ENCODE measurements at places on chromosomes 2 and 18. TPM values are rescaled to one million over a fixed set of nuclear protein-coding genes. Genes with fewer than 3 reads are reported as not detected.

DNA sequence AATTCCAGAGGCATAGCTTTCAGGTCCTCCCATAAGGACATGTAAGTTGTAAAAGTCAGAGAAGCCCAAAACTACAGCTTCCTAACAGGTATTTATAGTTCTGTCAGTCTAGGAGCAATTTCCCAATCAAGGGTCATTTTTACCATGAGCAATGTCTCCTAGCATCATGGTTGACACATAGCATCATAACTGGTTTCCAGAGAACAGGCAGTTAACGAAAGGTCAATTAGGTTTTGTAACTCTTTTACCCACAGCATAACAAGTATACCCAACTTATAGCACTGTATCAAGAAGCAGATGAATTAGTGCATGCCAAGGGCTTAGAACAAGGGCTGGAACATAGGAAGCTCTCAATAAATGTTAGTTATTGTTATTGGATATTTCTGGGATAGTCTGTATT is 110.1 kb downstream of the MREG start:
- DNase-seq = no peak

- no peak for DNase-seq
Measured at GRCh38 chr18:44961288-44961995, 280.8 kb downstream of the SETBP1 start.

- DNase-seq = no peak
Measured at GRCh38 chr2:183255411-183255810, 131.2 kb downstream of the NUP35 start.

DNA sequence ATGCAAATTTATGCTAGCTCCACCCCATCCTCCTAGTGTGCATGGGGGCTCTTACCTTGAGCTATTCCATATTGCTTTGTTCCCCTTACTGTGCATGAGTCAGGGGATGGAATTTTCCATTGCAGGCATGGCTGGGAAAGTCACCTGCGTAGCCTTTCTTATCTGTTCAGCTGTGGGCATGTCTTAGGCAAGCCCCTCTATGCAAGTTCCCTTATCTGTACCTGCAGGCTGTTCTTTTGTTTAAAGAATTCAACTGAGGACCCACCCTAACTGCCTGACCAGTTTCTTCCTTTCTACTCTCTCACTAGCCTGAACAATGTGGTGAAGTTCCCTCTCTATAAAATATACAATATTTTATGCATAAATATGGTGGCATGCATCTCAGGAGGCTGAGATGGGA is 54.2 kb upstream of the CDCA7 start:
- DNase-seq = no peak

Gene LHCGR
- total RNA-seq = not detected

- DNase-seq = no peak
Measured at GRCh38 chr2:6927186-6927585, 10.0 kb downstream of the RNF144A start.

GRCh38 chr2:121177896-121178295 is 107.1 kb downstream of the TFCP2L1 start:
- DNase-seq = no peak

- no peak for DNase-seq
Measured at GRCh38 chr2:48127612-48128191, 221.4 kb upstream of the FBXO11 start.
